MCF 10A (cell line): ENCODE measurements at places on chromosomes 6 and 20. TPM values are rescaled to one million over a fixed set of nuclear protein-coding genes. Genes with fewer than 3 reads are reported as not detected.

GRCh38 chr6:125781314-125781868, 9.4 kb upstream of the NCOA7 start:
- peaks cover under 1% of the 10 kb centered on the region for H3K27me3 ChIP-seq
- H3K36me3 ChIP-seq, result peaks cover 15% of the 10 kb centered on the region
- H3K4me3 ChIP-seq, result no peak overlapping the region
- no peak for DNase-seq
- no peak overlapping the region for H3K27ac ChIP-seq

DNA sequence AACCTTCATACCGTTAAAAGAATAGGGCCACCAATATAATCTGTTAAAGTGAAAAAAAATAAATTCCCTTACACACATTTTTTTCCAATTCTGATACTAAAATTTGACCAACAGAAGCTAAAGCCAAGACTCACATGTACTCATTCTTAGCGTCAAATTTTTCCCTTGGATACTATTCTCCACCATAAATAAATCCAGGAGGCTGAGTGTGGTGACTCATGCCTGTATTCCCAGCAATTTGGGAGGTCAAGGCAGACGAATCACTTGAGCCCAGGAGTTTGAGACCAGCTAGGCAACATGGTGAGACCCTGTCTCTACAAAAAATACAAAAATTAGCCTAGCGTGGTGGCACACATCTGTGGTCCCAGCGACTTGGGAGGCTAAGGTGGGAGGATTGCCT, 43.9 kb downstream of the SCML4 start:
- H3K27me3 ChIP-seq, result no peaks in the 10 kb centered on the region
- H3K4me1 ChIP-seq, result no peaks in the 10 kb centered on the region
- H3K4me3 ChIP-seq, result no peak overlapping the region
- DNase-seq, result no peak
- H3K36me3 ChIP-seq, result no peaks in the 10 kb centered on the region

DNA sequence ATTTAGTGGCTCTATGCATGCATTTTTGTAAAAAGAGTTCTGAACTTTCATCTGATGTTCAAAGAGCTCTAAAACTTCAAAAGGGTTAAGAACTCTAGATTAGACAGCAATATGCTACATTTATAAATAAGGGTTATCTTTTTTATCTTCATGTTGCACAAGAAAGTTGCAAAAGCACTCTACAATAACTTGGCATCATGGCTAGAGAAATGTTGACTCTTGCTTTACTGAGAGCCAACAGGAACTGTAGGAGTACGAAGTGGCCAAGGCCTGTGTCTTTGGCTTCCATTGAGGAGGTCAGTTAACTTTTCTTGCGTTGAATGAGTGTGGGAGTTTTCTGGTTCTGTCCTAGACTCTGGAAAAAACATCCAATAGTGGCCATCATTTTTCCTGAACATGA, 516.9 kb downstream of the TFAP2B start:
- no peak overlapping the region for H3K27ac ChIP-seq
- no peaks in the 10 kb centered on the region for H3K4me1 ChIP-seq
- H3K4me3 ChIP-seq, result no peak overlapping the region
- no peaks in the 10 kb centered on the region for H3K27me3 ChIP-seq

Gene BMP2
- 6.7 and 7.7 TPM in 2 replicates for total RNA-seq

- no peak overlapping the region for H3K4me3 ChIP-seq
- peaks cover 5% of the 10 kb centered on the region for H3K4me1 ChIP-seq
- H3K36me3 ChIP-seq, result no peaks in the 10 kb centered on the region
- no peak for DNase-seq
Measured at GRCh38 chr6:98824162-98824901, 10.0 kb upstream of the POU3F2 start.

DNA sequence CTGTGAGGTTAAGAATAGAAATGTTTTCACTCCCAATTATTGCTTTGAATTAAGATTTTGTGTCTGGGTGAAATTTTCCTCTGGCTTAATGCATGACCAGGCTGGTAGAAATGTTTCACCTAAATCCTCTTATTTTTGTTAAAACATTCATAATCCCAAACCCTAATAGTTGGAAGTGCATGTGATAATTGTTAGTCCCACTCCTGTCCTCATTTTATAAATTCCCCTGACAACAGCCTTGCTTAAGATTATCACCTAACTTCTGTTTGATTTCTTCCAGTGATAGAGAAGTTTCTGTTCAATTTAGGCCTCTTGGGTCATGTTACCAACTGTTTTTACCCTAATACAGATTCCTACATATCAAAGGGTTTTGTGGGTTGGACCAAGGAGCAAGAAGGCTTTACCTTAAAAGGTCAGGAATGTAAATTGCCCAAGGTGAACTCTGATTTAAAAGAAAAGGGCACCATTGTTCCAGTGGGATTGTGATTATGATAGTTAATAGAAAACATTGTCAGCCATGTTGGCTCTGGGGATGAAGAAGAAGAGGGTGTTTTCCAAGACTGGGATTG, 158.7 kb upstream of the CENPW start:
- no peaks in the 10 kb centered on the region for H3K27me3 ChIP-seq
- peaks cover 10% of the 10 kb centered on the region for H3K4me1 ChIP-seq
- no peak overlapping the region for H3K27ac ChIP-seq
- no peaks in the 10 kb centered on the region for H3K36me3 ChIP-seq

Gene ZNF831
- total RNA-seq, result not detected in 2 replicates

GRCh38 chr6:127564761-127565160, 12.2 kb upstream of the C6orf58 start:
- no peaks in the 10 kb centered on the region for H3K27me3 ChIP-seq
- H3K4me3 ChIP-seq, result no peak overlapping the region
- peaks cover 5% of the 10 kb centered on the region for H3K4me1 ChIP-seq
- no peak overlapping the region for H3K27ac ChIP-seq

DNA sequence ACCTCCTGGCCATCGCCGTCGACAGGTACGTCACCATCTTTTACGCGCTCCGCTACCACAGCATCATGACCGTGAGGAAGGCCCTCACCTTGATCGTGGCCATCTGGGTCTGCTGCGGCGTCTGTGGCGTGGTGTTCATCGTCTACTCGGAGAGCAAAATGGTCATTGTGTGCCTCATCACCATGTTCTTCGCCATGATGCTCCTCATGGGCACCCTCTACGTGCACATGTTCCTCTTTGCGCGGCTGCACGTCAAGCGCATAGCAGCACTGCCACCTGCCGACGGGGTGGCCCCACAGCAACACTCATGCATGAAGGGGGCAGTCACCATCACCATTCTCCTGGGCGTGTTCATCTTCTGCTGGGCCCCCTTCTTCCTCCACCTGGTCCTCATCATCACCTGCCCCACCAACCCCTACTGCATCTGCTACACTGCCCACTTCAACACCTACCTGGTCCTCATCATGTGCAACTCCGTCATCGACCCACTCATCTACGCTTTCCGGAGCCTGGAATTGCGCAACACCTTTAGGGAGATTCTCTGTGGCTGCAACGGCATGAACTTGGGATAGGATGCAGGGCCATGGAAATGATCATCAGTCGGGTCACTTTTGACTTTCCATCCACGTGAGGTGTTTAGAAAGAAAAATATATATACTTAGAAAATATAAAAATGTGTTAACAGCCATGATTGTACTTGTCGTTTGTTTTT, 868 bp downstream of the MC3R start:
- DNase-seq, result peak; percentile 64
- H3K27me3 ChIP-seq, result peaks cover 46% of the 10 kb centered on the region
- H3K27ac ChIP-seq, result no peak overlapping the region
- H3K4me3 ChIP-seq, result no peak overlapping the region
- peaks cover 21% of the 10 kb centered on the region for H3K4me1 ChIP-seq
- H3K36me3 ChIP-seq, result peaks cover 6% of the 10 kb centered on the region

- H3K27ac ChIP-seq, result no peak overlapping the region
- no peak for DNase-seq
- H3K4me1 ChIP-seq, result no peaks in the 10 kb centered on the region
- no peaks in the 10 kb centered on the region for H3K36me3 ChIP-seq
Measured at GRCh38 chr20:3670511-3670910, 7.3 kb upstream of the GFRA4 start.

Gene RHAG
- not detected in 2 replicates for total RNA-seq

Gene GGT7
- total RNA-seq, result 2.5 and 3.2 TPM in 2 replicates

Gene BTNL2
- total RNA-seq, result not detected in 2 replicates

GRCh38 chr20:32922466-32922865, 63.7 kb downstream of the EFCAB8 start:
- no peaks in the 10 kb centered on the region for H3K4me1 ChIP-seq
- H3K36me3 ChIP-seq, result no peaks in the 10 kb centered on the region
- peaks cover 37% of the 10 kb centered on the region for H3K27me3 ChIP-seq
